ENCODE measurements at places on chromosomes 4 and X.

DNA sequence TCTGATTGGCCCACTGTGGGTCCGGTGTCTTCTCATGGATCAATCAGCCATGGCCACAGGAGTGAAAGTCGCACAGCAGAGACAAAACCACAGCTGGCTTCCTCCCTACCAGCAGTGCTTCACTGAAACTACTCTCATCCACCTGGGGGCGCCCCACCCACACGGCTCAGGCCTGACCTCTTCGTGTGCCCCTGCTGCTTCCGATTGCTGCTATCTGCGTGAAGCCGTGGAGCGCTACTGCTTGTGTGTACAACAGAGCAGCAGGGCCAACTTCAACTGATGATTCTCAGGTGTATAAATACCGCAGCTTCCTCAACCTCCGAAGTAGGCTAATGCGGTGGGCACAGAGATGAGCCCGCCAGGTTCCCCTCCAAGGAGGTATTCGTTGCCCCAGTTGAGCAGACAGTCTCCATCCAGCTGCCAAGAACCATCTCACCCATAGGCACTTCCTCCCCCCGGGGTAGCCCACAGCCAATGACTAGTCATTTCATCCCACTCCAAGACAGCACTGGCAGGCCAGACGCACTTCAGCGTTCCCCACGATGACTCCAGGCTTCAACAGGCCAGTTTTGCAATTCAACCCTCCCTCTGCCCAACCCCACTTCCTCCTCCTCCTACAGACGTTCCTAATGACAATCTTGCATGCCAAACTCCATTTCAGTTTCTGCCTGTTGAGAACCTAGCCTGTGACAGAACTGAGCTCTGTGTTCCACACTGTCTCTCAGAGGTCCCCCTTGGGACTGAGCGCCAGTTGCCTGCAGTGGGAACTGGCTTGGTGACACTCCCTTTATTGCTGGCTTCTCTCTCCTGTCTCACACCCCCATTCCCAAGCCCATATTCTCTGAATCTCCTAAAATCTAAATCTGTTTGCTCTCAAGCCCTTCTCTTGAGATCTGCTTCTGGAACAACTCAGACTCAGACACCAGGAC lies 41.3 kb upstream of the ATP6AP2 start:
- ATAC-seq = peak; percentile 68

GRCh38 chr4:149398993-149399392 lies 416.6 kb downstream of the IQCM start:
- ATAC-seq = no peak

GRCh38 chrX:119871245-119871598 lies 311 bp downstream of the RNF113A start:
- peak; percentile 26 for ATAC-seq

GRCh38 chrX:15269618-15270521 lies at the start of gene ASB9:
TSS of gene ASB9 (minus strand) at chrX:15270083. CDS start at chrX:15269874, 209 bp downstream.
- peak; percentile 67 for ATAC-seq

- peak; percentile 68 for ATAC-seq
These were observed at the start of gene LRAT for GRCh38 chr4:154743683-154744340. TSS of gene LRAT (plus strand) at chr4:154744000. CDS start at chr4:154744327, 327 bp downstream.

DNA sequence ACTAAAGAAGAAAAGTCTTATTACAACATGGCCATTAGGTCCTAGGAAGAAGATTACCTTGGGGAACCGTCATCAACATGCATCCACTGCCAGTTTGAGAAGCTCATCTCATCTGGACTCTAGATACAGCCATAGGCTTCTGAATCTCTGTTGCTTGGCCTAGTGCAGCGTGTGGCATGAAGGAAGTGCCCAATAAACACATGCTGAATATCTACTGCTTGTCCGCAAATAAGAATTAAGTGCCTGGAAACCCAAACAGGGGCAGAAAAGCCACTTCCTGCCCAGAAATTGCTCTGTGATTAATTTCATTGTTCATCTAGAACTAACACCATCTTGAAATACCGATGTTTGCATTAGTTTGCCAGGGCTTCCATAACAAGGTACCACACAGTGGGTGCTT lies 241.1 kb upstream of the KLF3 start:
- no peak for ATAC-seq

GRCh38 chr4:152515678-152516077 lies 20.2 kb downstream of the FBXW7 start:
- ATAC-seq = no peak

DNA sequence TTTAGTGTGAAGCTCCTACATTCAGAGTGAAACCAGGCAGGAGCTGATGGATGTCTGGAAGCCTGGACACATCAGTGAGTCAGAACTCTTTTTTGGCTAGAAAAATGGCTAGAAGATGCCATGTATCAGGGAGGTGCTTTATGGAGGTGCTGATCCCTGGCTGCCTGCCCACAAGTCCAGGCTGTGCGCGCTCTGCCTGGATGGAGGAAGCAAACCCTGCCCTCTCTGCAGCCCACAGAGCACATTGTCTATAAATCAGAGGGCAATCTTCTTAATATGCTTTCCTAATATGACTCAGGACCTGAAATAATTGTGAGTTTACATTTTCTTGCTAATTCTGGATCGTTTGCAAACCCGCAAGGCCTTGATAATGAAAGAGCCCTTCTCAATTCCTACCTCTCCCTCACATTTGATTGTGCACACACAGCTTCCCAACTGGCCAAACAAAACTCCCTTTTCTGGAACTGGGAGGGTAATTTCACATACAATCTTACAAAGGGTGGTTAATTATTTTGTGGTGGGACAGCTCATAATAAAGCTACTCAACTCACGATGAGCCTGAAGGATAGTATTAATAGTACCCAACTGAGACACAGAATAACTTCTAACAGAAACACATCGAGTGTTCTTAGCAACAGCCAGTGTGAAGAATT lies 11.7 kb downstream of the MFAP3L start:
- no peak for ATAC-seq

GRCh38 chr4:145735347-145735675 lies 55.4 kb downstream of the C4orf51 start:
- ATAC-seq = peak; percentile 25

- no peak for ATAC-seq
These were observed 197.6 kb upstream of the SPANXN4 start for GRCh38 chrX:142828129-142828528.

DNA sequence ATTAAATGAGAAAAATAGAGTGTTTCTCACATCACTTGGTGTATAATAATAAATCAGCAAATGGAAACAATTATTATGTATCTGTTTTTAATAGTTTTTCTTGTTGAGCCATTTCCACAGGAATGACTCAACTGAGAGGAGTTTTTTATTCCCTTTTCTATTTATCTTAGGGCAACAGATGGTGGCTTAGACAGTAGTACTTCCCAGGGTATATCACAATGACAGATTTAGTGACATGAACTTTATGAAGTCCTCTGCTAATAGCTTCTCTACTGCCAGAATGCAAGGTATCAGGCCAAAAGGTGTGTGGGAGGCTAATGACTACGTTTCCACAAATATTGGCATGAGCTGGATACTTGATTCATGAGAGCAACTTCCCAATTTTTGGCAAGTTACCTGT lies 126.7 kb downstream of the HTR2C start:
- ATAC-seq = no peak

DNA sequence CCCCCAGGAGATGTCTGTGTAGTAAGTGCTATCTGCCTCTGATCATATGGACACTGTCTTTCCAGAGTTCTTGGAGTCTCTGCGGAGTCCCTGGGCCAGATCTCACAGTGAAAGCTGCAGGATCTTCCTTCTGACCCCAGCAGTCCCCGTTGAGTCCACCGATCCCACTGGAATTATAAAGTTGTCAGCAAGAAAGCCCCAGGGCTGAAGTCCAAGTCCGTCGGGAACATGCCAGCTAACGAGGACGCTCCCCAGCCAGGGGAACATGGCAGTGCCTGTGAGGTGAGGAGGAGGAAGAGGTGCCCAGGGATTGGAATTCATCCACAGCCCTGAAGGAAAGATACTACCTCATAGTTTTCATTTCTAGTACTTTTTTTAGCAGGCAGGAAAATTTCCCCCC lies 9.3 kb downstream of the ZNF81 start:
- no peak for ATAC-seq

DNA sequence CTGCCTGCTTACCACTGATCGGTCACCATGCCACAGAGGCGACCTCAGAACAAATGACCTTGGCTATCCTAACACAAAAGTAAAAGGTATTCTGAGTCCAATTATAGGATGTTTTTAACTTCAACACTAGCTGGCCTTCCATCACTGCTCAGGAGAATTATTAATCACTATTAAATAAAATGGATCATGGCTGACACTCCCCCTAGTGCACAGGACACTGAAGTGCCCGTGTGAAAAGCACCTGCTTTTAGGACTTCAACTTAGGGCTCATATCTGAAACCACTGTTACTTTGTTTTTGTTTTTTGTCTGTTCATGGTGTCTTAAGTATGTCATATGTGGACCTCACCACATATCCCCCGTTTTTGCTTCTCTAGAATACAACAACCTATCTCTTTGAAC lies 33.9 kb downstream of the STX18 start:
- ATAC-seq = no peak

GRCh38 chr4:65170768-65171514 lies 499.3 kb downstream of the EPHA5 start:
- no peak for ATAC-seq

- ATAC-seq = peak; percentile 84
These were observed 86.4 kb downstream of the SHISA3 start for GRCh38 chr4:42483426-42484379.

- no peak for ATAC-seq
These were observed 115.8 kb downstream of the CORIN start for GRCh38 chr4:47721892-47722575.

- no peak for ATAC-seq
These were observed 639.9 kb downstream of the SPOCK3 start for GRCh38 chr4:166594326-166594946.

DNA sequence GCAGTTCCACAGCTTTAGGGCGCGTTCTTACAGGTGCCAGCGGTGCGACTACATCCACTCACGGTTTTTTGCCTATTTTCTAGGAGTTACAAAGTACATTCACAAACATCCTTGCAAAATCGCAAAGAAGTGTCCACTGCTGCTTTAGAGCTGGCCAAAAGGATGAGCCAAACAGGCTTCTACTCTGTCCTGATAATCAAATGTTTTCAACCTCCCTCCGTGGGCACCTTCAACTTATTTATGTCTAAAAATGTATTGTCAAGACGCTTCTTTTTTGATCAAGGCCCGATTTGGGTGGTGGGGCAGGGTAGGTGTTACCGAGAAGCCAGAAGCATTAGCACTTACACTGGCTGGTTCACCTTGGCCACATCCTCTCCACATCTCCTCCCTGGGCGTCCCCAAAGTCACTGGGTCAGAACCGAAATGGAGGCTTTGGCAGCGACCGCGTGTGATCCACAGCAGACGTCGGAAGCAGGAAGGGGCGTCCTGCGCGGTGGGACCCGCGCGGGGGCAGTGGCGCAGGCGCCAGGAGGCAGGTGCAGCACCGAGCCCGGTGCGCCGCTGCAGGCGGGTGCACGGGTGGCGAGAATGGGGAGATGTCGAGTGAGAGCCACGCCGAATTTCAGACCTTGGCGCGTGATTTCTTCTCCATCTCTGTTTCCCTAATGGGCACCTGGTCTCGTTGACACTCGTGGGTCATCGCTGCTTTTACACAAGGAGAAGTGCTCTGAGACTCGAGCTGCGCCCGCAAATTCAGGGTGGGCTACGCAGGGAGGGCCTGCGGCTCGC lies 16.9 kb downstream of the NKX3-2 start:
- no peak for ATAC-seq

DNA sequence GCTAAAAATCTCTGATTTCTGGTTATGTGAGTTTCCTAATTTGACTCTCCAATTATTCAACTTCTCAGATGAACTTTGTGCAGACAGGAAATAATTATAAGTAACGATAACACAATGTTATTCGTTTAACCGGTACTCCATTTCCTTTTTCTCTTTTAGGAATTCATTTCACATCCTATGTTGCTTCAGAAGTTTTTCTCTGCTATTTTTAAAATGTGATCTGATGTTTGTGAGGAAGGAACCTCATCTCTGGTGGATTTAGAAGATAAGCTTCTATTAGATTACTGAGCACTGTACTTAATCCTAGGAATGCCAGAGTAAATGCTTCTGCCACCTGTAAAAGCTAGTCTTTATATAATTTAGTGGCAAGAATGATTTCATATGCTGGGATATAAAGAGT lies 116.0 kb upstream of the ETNPPL start:
- ATAC-seq = no peak

DNA sequence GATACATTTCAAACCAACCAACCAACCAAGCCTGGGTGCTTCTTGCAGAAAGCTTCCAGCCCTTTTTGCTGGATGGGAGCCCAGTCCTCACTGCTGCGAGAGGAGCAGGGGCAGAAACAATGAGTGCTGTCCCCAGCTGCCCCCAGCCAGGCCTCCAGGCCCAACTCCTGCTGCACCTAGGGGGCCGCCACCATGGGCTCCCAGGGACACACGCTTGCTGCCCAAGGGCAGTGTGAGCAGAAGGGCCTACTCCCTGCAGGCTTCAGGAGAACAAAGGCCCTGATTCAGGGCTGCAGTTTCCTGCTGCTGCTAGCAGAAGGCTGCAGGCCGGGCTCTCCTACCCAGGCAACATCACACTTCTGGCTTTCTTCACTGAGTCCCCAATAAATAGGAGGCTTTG lies 37.7 kb upstream of the ENPP6 start:
- no peak for ATAC-seq

DNA sequence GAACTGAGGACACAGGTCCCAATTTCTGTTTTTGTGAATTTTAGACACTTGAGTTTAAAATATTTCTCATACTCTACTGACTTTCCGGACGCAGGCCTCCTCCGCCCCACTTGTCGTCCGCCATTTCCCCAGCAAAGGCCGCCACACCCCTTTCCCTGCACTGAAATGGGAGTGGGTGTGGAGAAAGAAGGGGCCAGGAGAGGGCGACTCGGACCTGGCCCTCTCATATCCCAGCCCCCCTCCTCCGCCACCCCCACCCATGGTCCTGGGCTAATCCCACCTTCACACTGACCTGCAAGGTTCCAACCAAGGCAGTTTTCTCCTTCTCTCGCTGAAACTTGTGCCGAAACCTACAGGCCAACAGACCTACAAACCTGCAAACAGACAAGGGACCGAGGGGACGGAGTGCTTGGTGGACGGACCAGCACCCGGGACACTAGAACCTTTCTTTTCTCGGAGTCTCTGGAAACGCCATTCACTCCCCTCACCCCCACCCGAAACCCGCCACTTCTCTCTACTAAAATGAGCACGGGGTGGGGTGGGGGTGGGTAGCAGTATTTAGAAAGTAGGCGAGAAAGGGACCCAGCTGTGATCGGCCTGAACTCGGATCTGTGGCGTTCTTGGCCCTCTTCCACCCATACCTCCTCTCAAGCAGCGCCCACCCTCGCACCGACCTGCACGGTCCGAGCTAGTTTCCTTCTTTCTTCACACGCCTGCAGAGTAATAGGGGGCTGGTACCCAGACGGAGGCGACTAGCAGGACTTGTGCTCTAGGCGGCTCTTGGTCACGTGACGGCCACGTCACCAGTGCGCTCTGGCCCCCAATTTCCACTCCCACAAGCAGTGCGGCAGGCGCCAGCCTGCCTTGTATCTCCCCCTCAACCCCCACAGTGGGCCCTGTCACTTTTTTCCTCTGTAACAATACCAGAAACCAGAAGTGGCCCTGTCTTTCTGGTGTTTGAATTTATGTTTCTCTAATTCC lies at the start of gene ARMCX6:
Gene ARMCX6 (minus strand): TSS at position 790 of the 981 bp plus-strand sequence. CDS start 1,380 bp downstream, outside the sequence.
- ATAC-seq = peak; percentile 88

DNA sequence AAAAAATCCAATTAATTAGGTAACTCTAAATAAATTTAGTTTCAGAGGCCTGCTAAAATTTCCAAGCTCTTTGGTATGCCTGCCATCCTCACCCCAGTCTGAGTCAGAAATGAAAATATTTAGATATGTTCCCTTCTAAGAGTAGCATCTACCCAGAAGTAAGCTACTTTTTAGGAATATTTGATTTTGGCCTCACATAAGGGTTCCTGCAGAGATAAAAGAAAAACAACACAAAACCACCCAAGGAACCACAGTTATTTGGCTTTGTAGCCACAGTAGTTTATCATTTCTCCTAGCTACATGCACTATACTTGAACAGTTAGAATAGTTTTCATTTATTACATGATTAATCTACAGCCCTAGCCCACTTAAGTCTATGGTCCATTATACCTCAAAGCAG lies 192.6 kb upstream of the FAM241A start:
- no peak for ATAC-seq

All from gastroesophageal sphincter (tissue), 4 donors.